ENCODE measurements at places on chromosomes 3 and 15.

GRCh38 chr3:62955126-62955525, 79.9 kb upstream of the CADPS start:
- DNase-seq = no peak

DNA sequence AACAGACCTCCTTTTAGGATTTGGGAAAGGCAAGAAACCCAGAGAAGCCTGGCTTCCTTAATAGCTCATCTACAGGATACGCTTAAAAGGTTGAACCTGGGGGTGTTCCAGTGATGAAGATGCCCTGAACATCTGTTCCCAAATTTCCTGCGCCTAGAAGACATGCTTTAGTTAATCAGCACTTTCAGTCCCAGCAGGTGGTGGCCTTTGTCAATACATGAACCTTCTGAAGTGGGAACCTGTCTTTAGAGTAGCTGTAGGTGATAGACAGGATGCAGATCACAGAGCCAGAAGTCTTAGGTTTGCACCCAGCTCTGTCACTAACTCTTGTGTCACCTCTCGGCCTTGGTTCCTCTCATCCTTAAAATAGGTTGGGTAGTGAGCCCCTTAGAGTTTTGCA, 149.7 kb upstream of the SYNPR start:
- DNase-seq = no peak

DNA sequence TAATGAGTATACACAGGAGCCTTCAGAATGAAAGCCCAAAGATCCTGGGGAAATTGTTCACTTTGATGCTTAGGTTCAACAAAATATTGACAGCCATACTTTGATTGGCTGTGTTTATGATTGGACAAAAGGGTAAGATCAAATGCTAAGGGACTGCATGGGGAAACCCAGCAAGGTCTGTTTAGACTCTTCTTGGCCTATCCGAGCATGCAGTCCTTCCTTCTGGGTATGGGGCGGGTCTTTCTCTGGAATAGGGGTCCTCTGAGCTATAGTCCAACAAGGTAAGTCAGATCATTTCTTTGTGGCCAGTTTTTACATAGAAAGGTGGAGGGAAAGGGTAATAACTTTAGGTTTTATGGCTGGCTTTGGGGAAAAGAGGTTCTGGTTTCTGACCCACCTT, 52.9 kb upstream of the ACKR4 start:
- no peak for DNase-seq

GRCh38 chr15:87707071-87707470, 549.5 kb downstream of the NTRK3 start:
- DNase-seq = no peak

GRCh38 chr15:70008697-70009290, 88.9 kb downstream of the TLE3 start:
- DNase-seq = no peak

DNA sequence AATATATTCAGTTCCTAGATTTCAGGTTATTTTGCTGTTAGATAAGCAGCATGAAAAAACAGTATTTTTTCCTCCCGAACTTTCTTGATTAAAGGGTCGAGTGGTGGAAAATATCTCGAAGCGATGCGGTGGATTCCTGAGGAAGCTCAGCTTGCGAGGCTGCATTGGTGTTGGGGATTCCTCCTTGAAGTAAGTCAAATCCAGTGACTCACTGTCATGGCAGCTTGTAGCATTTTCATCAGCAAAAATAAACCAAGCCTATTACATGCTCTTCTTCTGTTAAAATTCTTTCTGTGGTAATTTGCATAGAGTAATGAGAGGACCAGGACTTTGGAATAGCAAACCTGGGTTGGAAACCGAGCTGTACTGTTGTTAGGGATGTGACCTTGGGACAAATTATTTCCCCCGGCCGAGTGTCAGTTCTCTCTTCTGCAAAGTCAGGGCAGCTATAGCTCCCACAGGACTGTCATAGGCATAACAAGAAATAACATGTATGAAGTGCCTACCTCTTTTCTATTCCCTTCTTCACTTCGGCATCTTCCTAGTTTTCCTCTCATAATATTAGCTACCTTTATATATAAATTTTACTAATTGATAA, 75.6 kb downstream of the UBP1 start:
- DNase-seq = no peak

DNA sequence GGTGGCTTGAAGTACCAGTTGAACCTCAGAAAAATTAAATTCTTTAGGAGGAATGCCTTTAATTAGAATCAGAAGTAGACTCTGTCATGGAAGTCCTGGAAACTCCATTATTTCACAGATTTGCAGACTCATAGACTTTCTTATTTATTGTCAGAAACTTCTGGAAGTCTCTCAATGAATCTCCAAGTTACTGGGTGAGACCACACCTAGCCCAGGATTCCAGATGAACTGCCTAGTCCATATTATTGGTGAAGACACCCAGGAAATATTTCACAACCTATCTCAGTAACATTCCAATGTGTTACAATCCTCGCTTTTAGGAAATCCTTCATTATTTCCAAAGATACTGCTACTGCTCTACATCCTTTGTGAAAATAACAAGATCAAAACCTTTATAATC, 6.5 kb upstream of the THBS1 start:
- no peak for DNase-seq

GRCh38 chr3:41715376-41715775, 246.5 kb downstream of the ULK4 start:
- DNase-seq = no peak

DNA sequence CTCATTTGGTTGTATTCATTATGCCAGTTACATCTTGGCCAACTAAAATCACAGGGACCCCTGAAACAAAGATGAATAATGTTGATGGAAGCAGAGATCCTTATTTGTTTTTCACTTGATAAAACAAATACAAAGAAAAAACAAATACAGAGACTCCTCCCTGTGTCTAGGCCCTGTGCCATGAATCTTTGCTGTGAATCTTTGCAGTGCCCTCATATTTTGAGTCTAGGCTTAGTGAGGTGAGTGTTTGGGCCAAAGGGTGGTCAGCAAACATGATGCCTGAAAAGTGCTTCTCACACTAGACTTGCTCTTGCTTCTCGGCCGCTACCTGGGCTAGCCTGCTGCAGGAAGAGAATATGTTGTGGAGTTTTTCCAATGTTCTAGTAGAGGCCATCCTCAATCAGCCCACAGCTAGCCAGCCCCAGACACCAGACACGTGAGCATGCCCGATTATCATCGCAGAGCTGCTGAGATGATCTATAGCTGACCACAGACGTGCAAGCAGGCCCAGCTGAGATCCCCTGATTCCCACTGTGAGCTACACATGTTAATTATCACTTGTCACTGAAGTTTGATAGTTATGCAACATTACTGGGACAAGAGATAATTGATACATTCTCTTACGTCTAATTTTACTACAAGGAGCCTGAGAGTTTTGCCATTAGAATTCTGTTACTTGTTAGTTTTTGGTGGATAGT, 191.4 kb downstream of the THRB start:
- DNase-seq = no peak

GRCh38 chr15:81896356-81896755, 149.5 kb downstream of the MEX3B start:
- no peak for DNase-seq

DNA sequence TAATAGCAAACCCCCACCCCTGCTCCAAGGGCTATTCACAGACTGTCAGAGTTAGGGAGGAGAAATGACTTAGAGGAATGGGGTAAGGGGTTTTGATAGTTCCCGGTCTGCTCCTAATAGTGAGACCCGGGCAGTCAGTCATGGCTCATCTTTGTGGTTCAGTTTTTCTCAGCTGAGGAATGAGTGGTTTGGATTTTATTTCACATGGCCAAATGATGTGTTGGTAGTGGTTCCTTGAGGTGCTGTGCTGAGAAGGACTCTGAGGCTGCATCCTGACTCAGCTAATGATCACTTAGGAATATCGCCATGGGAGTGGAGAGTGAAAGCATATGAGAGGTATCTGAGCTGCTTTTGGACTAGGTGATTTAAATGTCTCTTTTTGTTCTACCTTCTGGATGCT, 80.2 kb downstream of the LPP start:
- no peak for DNase-seq

DNA sequence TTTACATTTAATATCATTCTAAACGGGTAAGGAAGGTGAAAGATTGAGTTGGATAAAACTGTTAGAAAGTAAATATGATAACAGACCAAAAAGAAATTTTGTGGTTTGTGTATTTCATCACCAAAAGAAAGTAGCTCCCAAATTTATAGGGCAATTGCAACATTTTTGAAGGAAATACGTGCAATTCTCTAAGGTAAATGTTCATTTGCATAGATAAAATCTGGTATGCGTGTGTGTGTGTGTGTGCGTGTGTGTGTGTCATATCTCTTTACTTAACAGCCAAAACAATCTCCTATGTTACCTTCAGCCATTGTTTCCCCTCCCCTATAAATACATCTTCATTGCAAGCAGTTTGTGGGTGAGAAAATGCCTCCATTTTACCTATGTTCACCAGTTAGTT, 208.4 kb downstream of the TNIK start:
- DNase-seq = peak; percentile 43

DNA sequence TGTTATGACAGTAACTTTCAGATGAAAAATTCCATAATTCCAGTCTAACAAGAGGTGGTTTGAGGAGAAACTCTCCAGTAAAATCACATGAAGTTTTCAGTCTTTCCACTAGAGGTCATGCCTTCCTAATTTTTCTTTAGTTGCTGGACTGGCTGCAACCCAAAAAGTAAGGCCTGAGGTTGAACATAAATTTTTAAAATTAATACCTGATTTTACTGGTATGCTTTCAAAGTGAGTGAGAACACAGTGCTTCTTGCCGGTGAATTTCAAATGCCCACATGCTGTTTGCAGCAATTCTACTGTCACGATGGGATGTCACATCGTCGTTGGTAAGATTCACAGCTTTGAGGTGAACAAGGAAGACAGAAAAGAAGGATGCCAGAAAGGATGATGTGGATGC, 89.0 kb upstream of the FGF12 start:
- DNase-seq = no peak

DNA sequence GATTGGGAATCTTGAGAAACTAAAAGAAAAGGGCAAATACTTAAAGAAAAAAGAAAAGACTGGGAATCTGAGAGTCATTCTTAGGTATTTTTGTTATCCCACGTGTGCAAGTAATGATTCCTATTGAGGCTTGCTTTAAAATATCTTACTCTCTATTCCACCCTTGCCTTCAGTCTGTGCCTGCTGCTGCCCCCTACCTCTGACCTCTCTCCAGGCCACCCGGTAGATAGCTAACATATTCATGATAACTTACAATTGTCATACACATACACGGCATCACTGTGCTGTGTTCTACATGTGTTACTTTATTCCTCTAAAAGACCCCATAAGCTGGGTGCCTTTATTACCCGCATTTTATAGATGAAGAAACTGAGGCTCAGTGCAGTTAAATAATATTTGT, 27.8 kb upstream of the ATP13A3 start:
- no peak for DNase-seq

- DNase-seq = no peak
Observed at GRCh38 chr3:126917232-126917804, 65.6 kb upstream of the PLXNA1 start.

- no peak for DNase-seq
Observed at GRCh38 chr3:166071-166470, 30.5 kb upstream of the CHL1 start.

DNA sequence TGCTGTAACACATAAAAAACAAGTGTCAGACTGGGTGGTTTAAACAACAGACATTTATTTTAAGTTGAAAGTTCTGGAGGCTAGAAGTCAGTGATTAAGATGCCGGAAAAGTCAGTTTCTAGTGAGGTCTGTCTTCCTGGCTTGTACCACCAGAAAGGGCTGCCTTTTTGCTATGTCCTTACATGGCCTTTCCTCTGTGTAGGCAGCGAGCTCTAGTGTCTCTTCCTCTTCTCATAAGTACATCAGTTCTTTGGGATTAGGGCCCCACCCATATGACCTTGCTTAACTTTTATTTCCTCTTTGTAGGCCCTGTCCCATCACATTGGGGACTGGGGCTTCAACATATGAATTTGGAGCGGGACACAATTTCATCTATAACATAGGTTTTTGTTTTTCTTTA, 128.0 kb downstream of the BBX start:
- no peak for DNase-seq

GRCh38 chr3:36648241-36649034, 115.9 kb downstream of the DCLK3 start:
- no peak for DNase-seq

DNA sequence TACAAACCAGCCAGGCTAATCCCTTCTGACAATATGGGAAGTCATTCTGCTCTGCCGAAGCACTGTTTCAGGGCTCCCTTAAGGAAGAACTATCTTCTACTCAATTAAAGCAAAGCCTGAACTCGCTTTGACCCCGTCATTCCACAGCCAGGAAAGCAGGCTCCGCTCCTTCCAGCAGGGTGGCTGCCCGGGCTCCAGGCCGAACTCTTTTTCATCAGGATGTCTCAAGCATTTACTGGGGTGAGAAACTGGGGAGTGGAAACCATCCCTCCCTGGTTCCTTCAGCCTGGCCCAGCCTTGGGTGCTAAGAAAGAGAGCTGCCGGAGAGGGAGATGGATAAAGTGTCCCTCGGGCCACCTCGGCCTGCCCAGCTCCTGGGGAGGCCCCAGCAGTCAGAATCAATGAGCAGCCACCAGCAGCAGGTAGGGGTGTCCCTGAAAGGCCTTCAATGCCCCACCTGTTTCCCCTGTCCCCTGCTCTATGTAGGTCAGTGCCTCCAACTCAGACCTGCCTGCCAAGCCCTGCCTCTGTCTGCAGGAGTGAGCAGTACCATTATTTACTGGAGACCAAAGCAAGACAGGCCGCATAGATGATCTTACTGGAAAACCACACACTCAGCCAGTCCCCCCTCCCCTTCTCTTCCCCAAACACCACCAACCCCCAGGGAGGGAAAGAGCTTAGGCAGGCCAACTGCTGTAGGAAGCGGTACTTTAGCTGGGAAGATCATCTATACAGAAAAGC, 225.6 kb upstream of the TLE3 start:
- DNase-seq = no peak

GRCh38 chr15:88348579-88349230, 92.2 kb upstream of the NTRK3 start:
- DNase-seq = no peak

GRCh38 chr3:153209596-153209995, 47.6 kb downstream of the RAP2B start:
- no peak for DNase-seq

DNA sequence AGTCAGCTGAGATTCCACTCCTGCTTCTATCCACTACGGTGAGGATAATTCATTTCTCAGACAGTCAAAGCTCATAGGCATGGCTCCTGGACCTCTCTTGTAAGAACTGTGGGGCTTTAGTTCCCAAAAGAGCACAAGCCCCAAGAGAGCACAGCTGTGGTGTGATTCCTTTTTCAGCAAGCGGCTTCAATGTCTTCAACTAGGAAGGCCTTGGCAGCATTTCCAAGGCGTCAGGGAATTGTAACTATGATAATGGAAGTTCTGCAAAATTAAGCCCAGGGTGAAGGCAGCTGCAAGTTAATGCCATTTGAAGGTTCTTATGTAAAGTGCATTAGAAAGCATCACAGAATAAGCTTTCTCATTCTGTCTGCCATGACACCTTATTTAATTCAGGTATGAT, 657.1 kb downstream of the GRM7 start:
- no peak for DNase-seq

- DNase-seq = no peak
Observed at GRCh38 chr3:10764259-10765051, 51.6 kb upstream of the SLC6A11 start.

Data from activated naive CD4-positive, alpha-beta T cell treated with anti-CD3 and anti-CD28 coated beads, Interleukin-2, amount 10 ng/mL, durations not matched to agents 7 days and 5 days (primary cell).